ENCODE measurements at places on chromosomes 2 and 18. TPM values are rescaled to one million over a fixed set of nuclear protein-coding genes. Genes with fewer than 3 reads are reported as not detected.

The VRK2 gene
- 28.0 TPM for total RNA-seq

The ZNF512 gene
- 39.2 TPM for total RNA-seq

- no peak overlapping the region for H3K4me3 ChIP-seq
- no peak overlapping the region for H3K27ac ChIP-seq
- DNase-seq, result peak; percentile 95
- no peaks in the 10 kb centered on the region for H3K27me3 ChIP-seq
- no peaks in the 10 kb centered on the region for H3K36me3 ChIP-seq
- H3K4me1 ChIP-seq, result peaks cover 10% of the 10 kb centered on the region
These were observed 98.7 kb downstream of the PLB1 start for GRCh38 chr2:28594332-28595108.

The SGO2 gene
- 33.2 TPM for total RNA-seq

The ALLC gene
- total RNA-seq, result not detected

DNA sequence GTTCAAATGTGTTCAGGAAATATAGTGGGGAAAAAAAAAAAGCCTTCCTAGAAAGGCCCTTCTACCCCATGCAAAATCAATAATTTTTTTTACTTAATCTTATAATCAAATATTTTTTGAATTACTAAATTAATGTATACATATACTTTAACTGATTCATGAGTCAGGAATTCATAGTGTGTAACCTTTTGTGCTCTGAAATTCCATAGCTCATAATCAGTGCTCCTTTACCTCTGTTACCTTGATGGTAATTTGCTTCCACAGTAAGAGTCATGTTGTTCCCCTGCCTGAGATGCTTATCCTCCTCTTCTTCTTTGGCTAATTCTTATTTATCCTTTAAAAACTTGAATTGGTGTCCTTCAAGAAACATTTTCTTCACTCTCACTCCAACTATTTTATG is 414.2 kb downstream of the THSD7B start:
- DNase-seq, result no peak
- no peak overlapping the region for H3K27ac ChIP-seq
- H3K36me3 ChIP-seq, result no peaks in the 10 kb centered on the region
- no peak overlapping the region for H3K4me3 ChIP-seq
- H3K4me1 ChIP-seq, result no peaks in the 10 kb centered on the region

The PLEK gene
- total RNA-seq, result not detected

- no peak for DNase-seq
- no peaks in the 10 kb centered on the region for H3K27me3 ChIP-seq
- no peaks in the 10 kb centered on the region for H3K4me1 ChIP-seq
- H3K27ac ChIP-seq, result no peak overlapping the region
- no peaks in the 10 kb centered on the region for H3K36me3 ChIP-seq
These were observed 45.3 kb downstream of the RBKS start for GRCh38 chr2:27844821-27845255.

DNA sequence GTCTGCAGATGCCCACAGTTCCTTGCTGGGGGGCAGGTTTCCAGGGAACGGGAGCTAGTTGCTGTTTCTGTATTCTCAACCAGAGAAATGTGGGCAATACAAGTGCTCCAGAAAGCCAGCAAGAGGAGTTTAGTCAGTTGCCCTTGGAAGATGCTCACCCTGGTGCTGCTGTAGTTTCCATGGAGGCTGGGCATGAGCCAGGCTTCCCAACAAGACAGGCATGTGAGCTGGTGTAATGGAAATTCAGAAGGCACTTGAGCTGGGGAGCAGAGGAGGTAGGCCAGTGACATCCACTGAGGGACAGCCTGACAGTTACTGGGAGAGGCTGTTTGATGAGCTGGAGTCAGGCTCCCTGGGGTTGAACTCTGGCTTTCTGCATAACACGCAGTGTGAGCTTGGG is 7.7 kb downstream of the HK2 start:
- no peak overlapping the region for H3K4me3 ChIP-seq
- no peak overlapping the region for H3K27ac ChIP-seq
- H3K4me1 ChIP-seq, result peaks cover 23% of the 10 kb centered on the region

The MAP3K20 gene
- total RNA-seq, result 11.1 TPM

DNA sequence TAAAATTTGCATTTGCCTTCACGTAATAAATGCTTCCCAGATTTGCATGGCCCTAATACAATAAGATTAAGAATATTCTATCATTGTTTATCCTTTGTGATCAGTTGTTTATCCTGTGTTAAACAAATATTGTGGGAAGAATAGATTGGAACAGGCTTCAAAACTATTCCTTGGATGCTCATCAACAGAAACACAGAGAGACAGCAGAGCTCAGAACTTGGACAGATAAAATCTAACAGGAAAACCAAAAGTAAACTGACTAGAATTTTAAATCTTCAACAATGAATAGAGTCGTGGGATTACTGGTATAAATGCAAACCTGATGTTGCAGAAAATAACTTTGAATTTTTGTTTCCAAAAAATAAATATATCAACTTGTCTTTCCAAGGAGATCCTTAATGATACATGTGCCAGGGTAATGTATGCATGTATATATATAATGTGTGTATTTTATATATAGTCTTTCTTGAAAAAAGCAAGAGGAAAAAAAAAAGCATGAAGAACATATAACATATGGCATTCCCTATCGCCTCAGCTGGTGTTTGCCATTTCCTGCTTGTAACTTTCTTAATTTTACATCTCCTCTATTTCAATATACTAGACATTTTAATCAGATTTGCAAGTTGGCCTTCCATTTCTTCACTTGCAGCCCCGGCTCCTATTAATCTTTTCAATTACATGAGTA is 59.9 kb upstream of the TANK start:
- DNase-seq, result no peak

DNA sequence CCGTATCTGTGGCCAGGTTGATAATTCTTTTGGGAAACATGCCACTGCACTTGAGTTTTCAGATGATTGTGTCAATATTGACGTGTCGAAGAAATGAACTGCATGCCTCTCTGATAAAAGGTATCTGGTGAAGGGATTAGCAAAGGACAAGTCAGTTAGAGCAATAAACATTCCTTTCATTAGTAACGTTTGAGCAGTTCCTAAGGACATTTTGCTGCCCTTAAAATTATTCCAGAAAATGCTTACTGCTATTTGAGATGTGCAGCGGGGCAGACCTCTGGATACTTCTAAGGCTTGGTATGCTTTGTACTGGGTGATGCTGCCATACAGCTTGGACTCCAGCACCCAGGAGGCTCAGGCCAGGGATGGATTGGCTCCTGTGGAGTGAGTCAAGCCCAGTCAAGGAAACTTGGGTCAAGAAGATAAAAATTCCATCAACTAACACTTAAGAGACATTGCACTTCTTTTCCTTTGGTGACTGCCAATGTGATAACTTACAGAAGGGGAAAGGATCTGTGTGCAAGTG is 166.7 kb downstream of the FHOD3 start:
- no peaks in the 10 kb centered on the region for H3K36me3 ChIP-seq
- H3K27me3 ChIP-seq, result no peaks in the 10 kb centered on the region
- no peak overlapping the region for H3K27ac ChIP-seq
- no peak for DNase-seq

GRCh38 chr2:66490588-66491001 is 55.7 kb downstream of the MEIS1 start:
- no peaks in the 10 kb centered on the region for H3K36me3 ChIP-seq
- H3K4me1 ChIP-seq, result no peaks in the 10 kb centered on the region
- no peak for DNase-seq
- H3K4me3 ChIP-seq, result no peak overlapping the region
- no peaks in the 10 kb centered on the region for H3K27me3 ChIP-seq
- no peak overlapping the region for H3K27ac ChIP-seq

The GPD2 gene
- total RNA-seq, result 43.1 TPM

DNA sequence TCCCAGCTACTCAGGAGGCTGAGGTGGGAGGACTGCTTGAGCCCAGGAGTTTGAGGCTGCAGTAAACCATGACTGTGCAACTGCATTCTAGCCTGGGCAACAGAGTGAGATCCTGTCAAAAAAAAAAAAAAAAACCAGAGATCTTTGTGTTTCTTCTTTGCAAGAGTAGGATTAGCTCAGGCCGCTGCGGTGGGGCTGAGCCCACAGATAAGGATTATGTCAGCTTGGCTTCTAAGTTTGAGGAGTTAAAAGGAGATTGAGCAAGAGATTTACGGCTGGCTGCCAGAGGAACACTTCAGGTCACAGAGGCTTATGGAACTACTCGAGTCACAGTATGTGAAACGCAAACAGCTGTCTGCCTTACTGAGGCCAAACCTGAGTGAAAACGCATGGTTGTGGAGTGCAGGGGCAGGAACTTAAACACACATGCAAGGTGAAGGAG is 146.7 kb upstream of the L3MBTL4 start:
- peaks cover 8% of the 10 kb centered on the region for H3K4me1 ChIP-seq
- no peaks in the 10 kb centered on the region for H3K27me3 ChIP-seq
- DNase-seq, result no peak
- H3K4me3 ChIP-seq, result no peak overlapping the region
- H3K27ac ChIP-seq, result no peak overlapping the region

- H3K4me1 ChIP-seq, result peaks cover 3% of the 10 kb centered on the region
- H3K4me3 ChIP-seq, result no peak overlapping the region
- H3K27me3 ChIP-seq, result no peaks in the 10 kb centered on the region
- DNase-seq, result peak; percentile 50
- H3K27ac ChIP-seq, result no peak overlapping the region
- no peaks in the 10 kb centered on the region for H3K36me3 ChIP-seq
These were observed 34.0 kb downstream of the ST6GAL2 start for GRCh38 chr2:106851881-106852501.

DNA sequence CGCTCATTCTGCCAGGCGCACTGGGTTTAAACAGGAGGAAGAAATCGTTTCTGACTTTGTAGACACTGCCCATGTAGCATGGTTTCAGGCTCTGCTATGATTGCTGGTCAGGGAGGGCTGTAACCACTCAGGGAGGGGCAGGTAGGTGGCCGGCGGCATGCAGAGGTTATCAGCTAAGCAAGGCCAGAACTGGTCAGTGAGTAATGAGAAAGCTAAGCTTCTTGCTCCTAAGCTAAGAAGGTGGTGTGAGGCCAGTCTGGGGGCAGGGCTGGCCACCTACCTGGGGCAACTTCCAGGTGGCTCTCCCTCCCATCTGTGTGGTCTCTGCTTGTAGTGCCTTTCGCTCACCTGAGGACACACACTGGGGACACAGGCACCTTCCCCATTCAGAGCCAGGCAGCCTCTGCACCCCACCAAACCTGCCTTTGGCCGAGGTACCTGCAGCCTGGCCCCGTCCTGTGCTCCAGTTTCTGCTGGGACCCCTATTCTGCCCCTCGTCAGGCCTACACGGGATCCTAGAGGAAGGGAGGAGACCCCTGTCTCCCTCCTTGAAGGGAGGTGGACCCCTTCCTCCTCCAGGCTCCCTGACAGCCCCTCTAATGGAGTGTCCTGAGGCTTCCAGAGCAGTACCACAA is 195.9 kb downstream of the SEPTIN10 start:
- H3K4me1 ChIP-seq, result peaks cover 5% of the 10 kb centered on the region
- no peaks in the 10 kb centered on the region for H3K27me3 ChIP-seq
- DNase-seq, result no peak
- H3K4me3 ChIP-seq, result no peak overlapping the region

- no peak overlapping the region for H3K27ac ChIP-seq
- H3K36me3 ChIP-seq, result no peaks in the 10 kb centered on the region
These were observed 52.8 kb downstream of the GALNT1 start for GRCh38 chr18:35634323-35634722.

GRCh38 chr2:202290316-202290715 is 24.8 kb downstream of the NOP58 start:
- H3K27me3 ChIP-seq, result no peaks in the 10 kb centered on the region
- no peak for DNase-seq
- no peaks in the 10 kb centered on the region for H3K4me1 ChIP-seq
- H3K27ac ChIP-seq, result no peak overlapping the region
- H3K36me3 ChIP-seq, result peaks cover 58% of the 10 kb centered on the region
- H3K4me3 ChIP-seq, result no peak overlapping the region

DNA sequence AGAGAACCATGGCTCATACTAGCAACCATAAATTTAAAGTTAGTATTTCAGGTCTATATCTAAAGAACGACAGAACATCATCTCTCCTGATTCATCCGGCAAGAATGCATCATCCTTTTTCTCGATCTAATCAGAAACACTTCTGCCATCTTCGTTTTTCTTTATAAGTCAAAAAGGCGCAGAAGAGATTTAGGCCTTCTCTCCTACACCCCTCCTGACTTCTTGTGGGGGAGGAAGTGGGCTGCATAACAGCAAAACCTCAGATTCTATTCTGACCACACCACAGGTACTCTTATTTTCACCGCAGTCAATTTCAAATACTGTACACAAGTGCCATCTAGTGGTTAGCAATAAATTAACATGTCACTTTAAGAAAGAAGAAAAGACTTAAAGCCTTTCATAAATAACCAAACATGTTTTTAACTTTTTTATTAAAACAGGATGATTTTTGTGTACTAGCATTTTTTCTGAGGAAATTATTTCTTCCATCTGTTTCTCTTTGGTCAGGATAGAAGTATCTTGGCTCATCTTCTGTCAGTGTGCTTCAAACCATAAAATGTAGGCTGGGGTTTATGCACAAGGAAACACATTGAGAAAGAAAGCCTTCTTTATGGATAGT is 48.4 kb upstream of the PIK3C3 start:
- H3K4me1 ChIP-seq, result no peaks in the 10 kb centered on the region
- no peak overlapping the region for H3K4me3 ChIP-seq
- H3K27ac ChIP-seq, result no peak overlapping the region
- no peaks in the 10 kb centered on the region for H3K27me3 ChIP-seq

DNA sequence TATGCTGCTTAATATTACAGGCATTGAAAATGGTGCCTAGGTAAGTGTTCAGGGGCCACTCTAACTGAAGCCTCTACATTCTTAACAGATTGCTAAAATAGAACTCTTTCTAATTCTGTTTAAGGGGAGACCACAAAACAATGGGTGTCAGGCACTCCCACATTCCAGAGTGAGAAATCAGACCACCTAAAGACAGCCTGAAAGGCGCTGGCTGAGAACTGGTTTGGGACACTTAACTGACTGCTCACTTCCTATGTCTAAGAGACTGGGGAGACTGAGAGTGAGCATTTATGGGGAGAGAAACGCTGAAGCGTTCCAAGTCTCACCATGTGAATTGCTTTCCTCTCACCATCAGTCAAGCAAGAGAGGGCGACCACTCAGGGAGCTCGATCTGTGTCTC is 108.8 kb upstream of the ITGB6 start:
- H3K27ac ChIP-seq, result no peak overlapping the region
- peak; percentile 23 for DNase-seq
- H3K27me3 ChIP-seq, result no peaks in the 10 kb centered on the region
- peaks cover 7% of the 10 kb centered on the region for H3K4me1 ChIP-seq
- H3K36me3 ChIP-seq, result no peaks in the 10 kb centered on the region

DNA sequence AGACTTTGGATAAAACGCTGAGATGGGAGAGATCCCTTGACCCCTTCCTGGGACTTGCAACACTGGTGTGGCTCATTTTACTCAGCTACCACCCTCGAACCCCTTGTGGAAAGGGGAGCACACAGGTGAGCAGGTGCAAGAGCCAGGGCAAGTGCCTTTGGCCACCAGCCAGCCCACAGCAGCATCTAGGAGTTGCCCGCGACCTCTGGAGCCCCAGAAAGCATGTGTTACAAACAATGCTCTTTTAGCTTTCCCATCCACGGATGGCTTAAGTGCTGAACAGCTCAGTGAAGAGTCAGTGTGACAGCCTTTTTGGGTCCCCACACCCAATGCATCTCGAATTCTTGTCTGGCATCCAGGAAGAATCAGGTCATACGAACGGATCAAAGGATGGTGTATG is 197.8 kb downstream of the MEMO1 start:
- no peak overlapping the region for H3K4me3 ChIP-seq
- H3K4me1 ChIP-seq, result no peaks in the 10 kb centered on the region

The AP1S3 gene
- 19.7 TPM for total RNA-seq

The NYAP2 gene
- not detected for total RNA-seq

- no peak overlapping the region for H3K27ac ChIP-seq
- 0 out of 2 replicates have a peak, but pooled peaks cover 2% of the 10 kb centered on the region for H3K4me1 ChIP-seq
- H3K4me3 ChIP-seq, result no peak overlapping the region
These were observed 114.5 kb downstream of the USP34 start for GRCh38 chr2:61356261-61356957.

GRCh38 chr2:181223234-181223633 is 234.0 kb upstream of the ITGA4 start:
- no peak overlapping the region for H3K4me3 ChIP-seq
- DNase-seq, result no peak
- no peaks in the 10 kb centered on the region for H3K36me3 ChIP-seq
- H3K27ac ChIP-seq, result no peak overlapping the region
- H3K27me3 ChIP-seq, result no peaks in the 10 kb centered on the region
- no peaks in the 10 kb centered on the region for H3K4me1 ChIP-seq

Measured in H1 (cell line).